ENCODE measurements at places on chromosomes 5 and 9.
A peak's percentile ranks its signal among the peaks of the same experiment; 100 is the strongest.

DNA sequence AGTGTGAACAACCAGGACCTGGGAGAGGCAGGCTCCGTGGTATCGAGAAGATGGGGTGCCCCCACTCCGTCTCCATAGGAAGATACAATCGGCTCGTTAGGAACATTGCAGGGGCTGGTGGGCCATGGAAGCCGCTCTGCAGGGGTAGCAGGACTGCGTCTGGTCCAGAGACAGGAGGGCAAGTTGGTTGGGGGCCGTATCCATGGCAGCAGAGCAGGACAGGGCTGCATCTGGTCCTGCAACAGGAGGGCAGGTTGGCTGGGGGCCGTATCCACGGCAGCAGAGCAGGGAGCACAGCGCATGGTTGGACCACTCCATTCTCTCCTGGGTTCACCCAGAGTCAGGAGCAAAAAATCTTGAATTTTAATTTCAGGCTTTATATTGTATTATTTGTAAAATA lies 98.2 kb downstream of the ANKRD33B start:
- DNase-seq: no peak

- DNase-seq: no peak
Measured at GRCh38 chr9:128551657-128552152, 682 bp upstream of the SPTAN1 start.

- DNase-seq: peak; percentile 70
Measured at GRCh38 chr5:168328814-168329213, 37.4 kb downstream of the WWC1 start.

- no peak for DNase-seq
Measured at GRCh38 chr5:115132465-115132864, 37.2 kb downstream of the TRIM36 start.

- DNase-seq: no peak
Measured at GRCh38 chr5:68196876-68197275, 18.7 kb upstream of the PIK3R1 start.

DNA sequence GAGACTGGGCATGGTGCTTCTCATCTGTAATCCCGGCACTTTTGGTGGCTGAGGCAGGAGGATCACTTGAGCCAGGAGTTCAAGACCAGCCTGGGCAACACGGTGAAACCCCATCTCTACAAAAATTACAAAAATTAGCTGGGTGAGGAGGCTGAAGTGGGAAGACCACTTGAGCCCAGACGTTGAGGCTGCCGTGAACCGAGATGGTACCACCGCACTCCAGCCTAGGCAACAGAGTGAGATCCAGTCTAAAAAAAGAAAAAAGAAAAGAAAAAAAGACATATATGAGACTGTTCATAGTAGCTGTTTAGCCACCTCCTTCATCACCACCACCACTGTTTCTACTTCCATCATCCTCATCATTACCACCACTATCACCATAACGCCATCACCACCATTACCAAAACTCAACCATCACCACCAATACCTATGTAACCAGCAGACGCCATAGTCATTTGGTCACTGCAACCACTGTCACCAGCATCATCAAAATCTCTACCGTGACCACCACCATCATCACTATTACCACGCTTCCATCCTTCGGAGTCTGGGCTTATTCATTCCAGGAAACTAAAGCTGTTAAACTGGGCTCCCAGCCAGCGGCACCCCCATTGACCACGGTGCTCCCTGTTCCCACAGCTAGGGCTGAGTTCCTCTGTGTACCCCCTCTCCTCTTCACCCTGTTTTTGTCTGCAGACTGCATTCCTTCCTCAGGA lies 8.4 kb upstream of the KIF12 start:
- DNase-seq: no peak

GRCh38 chr9:122442568-122442967 lies 35.2 kb downstream of the OR1J1 start:
- no peak for DNase-seq

- DNase-seq: peak; percentile 70
Measured at GRCh38 chr5:6704361-6704851, 8.8 kb upstream of the TENT4A start.

DNA sequence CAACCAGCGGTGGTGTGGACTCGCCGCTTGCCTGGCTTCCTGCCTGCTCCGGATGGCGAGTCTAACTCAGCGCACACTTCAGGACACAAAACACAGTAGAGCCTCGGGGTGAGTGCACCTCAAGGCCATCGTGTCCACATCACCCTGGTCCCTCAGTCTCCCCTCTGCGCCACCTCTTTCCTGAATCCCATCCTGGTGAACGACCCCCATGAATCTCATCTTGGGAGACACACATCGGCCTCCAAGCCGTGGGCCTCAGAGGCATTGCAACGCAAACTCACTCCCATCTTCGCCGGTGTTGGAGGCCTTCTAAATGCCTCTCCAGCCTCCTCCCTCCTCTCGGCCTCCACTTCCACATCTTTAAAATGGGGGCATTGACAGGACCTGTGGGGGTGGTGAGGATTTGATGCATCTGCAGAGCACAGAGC lies 124.3 kb downstream of the COL23A1 start:
- no peak for DNase-seq

- DNase-seq: peak; percentile 45
Measured at GRCh38 chr5:124659798-124660197, 86.6 kb downstream of the ZNF608 start.

DNA sequence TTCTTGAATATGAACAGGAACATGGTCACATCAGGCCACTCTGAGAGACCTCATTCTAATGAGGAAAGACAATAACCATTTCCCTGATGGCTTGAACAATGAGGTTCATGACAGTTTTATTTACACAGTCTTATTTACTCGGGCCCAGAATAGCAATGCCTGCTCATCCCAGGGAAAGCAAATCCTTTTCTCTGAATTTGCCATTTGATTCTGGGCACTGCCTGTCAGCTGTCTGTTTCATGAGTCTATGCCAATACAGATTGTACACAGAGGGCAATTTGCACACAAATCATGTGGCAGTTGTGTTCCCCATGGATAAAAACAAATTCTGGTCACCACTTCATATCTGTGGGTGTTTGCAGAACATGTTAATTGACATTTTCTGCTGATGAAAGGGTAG lies 492.5 kb downstream of the ACTL7B start:
- DNase-seq: no peak

DNA sequence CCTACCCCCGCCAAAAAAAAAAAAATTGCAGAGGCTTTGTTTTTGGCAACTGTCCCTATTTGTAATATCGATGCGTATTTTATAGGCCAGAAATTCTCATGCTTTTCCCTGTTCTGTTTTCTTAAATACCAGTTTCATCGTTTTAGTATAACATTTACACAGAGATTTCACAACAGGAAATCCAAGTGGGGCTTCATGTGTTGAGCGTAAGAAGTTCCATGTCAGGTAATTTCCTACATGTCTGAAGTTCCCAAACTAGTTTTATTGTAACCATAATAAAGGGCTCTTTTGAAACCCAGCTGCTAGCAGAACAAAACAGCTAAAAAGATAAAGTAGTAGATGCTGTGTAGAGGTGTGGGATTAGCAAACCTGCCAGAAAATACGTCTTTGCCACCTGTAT lies 4.2 kb downstream of the SMC5 start:
- DNase-seq: no peak

DNA sequence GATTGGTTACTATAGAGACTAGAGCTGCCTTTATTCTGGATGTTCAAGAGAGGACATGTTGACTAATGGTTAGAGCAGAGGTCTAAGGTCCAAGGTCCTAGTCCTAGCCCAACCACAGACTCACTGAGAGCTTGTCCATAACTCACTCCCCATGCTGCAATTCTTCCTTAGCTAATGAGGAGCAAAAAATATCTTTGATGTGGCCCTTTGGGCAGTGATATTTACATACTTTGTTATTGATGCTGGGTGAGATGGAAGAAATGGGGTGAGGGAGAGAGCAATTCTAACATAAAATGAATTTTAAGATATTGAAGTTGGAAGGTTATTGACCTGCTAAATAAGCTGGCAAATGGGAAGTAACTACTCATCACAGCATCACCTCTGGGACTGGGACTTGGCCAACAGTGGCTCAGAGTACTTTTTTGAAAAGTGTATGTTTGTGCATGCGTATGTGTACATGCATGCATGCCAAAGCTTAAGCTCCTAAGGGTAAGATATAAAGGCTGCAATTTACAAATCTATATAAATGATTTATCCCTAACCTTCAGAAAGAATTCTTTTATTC lies 58.0 kb upstream of the ANKRD55 start:
- no peak for DNase-seq

- no peak for DNase-seq
Measured at GRCh38 chr5:16864631-16865131, 71.4 kb downstream of the MYO10 start.

DNA sequence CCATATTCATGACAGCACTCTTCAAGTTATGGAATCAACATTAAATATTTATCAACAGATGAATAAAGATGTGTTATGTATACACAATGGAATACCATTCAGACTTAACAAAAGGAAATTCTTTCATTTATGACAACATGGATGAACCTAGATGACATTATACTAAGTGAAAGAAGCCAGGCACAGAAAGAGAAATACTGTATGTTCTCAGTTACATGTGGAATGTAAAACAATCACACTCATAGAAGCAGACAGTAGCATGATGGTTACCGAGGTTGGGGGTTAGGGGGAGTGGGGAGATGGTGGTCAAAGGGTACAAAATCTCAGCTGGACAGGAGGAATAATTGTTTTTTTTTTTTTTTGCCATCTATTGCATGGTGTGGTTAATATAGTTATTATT lies 431.9 kb downstream of the DMAC1 start:
- no peak for DNase-seq

DNA sequence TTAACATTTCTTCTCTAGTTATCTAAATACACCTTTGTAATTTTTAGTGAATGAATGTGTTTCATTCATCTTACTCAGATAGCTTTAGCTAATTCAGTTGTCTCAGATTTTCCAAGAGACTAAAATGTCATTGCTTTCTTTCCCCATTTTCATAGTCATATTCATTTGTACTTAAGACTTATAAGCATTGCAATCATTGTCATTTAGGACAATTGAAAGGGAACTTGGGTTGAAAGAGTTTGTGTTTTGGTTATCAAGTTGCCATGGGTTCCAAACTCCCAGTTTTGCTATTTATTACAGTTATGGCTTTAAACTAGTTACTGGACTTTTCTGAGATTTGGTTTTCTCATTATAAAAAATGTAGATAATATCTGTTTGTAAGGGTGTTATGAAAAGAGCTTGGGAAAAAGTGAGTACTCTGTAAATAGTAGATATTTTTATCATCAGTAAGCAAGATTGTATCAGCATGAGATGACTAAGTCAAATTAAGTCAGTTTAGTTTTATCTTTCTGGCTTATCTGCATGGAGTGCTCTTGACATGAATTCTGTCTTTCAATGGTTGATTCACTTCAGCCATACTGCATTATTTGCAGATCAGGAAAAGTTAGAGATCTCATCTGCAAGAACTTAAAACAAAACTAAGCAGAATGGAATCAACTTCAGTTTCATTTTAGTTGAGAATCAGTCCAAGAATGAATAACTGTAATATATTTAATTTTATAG lies 107.5 kb downstream of the PBX3 start:
- no peak for DNase-seq

DNA sequence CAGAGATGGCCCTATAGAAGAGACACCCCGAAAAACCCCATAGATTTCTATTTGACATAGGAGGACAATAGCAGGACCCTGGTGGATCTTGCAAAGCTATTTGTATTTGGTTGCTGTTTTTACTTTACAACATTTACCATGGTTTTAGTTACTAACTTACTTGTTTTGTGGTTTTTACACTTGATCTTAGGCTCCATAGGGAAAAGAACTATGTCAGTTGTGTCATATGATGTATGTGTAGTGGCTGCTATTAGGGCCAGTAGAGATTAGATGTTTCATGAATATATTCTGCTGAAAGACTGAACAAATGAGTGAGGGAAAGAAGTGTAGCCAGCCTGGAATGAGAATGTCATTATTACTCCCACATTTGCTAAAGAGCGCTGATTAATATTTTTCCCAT lies 388.1 kb downstream of the SEMA5A start:
- DNase-seq: no peak

- no peak for DNase-seq
Measured at GRCh38 chr5:4990462-4990861, 149.7 kb upstream of the ADAMTS16 start.

- DNase-seq: peak; percentile 72
Measured at GRCh38 chr9:3980771-3981170, 319.1 kb downstream of the GLIS3 start.

DNA sequence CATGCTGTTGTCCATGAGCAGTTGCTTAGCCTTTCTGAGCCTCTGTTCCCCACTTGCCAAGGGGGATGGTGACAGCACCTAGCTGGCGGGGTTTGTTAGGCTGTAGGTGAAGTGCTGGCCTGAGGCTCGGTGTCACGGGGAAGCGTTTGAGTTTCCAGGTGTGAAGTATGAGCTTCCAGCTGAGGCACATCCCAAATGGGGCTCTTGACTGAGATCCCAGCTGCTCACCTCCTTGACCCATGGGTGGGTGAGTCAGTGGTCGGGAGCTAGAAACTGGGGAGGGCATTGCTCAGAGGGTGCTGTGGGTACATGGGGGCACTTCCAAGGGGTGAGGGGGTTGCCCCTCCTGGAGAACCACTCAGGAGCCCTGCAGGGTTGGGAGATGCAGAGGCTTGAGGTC lies 26.4 kb upstream of the RNF130 start:
- DNase-seq: no peak

GRCh38 chr5:102222772-102223171 lies 73.3 kb downstream of the SLCO4C1 start:
- no peak for DNase-seq

DNA sequence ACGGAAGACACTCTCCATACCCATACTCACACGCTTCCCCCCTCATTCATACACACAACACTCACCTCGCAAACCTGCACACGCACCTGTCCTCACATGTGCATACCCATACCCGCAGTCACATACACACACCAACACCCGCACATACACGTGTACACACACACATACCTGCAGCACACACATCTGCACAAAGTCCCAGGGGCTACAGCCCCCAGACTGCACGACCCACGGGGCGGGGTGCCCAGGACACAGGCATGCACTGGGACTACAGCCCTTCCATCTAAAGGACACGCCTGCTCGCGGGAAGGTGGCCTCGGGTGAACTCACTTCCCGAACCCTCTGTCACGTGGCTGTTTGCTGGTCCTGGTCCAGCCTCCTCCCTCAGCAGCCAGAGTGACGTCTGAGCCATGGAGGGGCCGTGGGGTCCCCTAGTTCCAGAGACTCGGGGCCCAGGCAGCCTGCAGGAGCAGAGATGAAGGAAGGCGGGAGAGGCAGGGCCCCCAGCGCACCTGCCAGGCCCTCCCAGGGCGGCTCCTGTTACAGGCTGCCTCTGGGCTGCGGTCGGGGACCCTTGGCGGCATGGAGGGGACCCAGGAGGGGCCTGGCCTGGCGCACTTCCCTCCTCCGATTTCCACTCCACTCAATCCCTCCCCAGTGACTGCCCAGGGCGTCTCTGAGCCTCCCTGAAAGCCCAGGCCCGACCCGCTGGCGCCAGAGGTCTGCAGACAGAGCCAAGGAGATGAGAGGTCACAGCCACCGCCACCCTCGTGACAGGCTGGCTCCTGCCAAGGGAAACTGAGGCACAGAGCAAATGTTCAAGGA lies 8.1 kb downstream of the SLC12A7 start:
- no peak for DNase-seq

DNA sequence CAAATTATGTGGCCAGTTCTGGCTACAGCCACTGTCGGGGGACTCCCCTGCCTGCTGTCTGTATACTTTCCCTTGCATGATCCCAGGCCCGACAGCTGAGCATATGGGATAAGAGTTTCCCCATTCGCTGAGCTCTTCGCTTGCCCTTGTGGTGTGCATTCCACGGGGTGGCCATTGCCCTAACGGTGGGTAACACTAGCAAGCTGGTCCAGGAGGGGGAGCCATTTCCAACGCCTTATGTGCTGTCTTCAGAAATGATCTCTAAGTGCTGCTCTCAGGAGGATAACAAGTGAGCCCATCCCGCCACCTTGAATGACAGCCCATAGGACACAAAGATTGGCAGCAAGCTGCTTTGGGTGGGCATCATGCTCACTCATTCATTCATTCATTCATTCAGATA lies 190.9 kb downstream of the FSTL4 start:
- no peak for DNase-seq

All from kidney glomerular epithelial cell (primary cell).